Epithelial cell of esophagus (primary cell): ENCODE measurements at places on chromosomes 5 and 9.

DNA sequence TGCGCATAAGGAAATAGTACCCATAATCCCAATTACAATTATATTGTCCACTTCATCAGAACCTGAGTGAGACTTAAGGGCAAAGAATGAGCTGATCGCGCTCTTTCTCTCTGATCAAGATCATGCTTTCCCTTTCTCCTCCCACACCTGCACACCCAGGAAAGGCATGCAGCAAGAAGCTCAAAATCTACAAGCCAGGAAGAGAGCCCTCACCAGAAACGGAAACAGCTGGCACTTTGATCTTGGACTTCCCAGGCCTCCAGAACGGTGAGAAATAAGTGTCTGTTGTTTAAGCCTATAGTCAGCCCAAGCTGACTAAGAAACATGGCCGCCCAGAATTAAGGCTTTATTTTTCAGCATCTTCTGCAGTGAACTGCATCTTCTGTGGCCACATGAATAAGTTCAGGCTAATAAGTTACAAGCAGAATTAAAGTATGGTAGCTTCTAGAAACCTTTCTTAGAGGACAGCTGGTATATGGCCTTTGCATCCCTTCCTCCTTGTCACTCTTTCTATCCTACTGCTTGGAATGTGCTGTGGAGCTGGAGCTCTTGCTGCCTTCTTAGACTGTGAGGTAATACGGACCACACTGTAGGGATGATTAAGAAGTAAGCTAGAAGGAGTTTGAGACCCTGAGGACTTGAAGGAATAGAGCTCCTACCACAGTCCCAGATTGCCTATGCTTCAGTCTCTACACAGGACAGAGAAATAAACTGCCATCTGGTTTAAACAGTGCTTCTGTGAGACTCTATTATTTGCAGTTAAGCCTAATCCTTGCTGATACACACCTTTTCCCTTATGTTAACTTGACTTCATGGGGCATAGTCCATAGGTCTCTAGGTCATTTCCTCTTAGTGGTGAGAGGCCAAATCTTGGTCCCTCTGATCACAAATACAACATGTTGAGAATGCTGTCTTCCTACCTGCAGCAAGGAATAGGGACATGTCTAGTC lies 17.2 kb downstream of the OR2S2 start:
- DNase-seq, result no peak

- DNase-seq, result peak; percentile 38
Observed at GRCh38 chr9:80957801-80958200, 731.5 kb downstream of the TLE1 start.

- no peak for DNase-seq
Observed at GRCh38 chr9:109283012-109283411, 37.8 kb downstream of the EPB41L4B start.

DNA sequence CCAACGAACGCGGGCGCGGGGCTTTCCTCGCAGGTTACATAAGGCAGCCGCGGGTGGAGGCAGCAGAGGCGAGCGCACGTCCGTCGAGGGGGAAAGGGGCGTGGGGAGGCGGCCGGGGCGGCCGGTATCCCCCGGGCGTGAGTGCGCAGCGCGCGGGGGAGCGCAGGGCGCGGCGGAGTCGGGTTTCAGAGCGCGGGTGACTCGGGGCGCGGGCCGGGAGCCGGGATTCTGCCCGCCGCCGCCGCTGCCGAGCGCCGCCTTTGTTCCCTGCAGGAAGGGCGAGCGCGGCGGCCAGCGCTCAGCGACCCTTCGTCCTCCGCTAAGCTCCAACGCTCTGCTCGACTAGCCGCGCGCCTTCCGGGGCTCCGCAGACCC lies at the start of gene COL15A1:
TSS of gene COL15A1 (plus strand) at position 226 of the 375 bp plus-strand sequence. CDS start 155 bp downstream, outside the sequence.
- DNase-seq, result no peak

DNA sequence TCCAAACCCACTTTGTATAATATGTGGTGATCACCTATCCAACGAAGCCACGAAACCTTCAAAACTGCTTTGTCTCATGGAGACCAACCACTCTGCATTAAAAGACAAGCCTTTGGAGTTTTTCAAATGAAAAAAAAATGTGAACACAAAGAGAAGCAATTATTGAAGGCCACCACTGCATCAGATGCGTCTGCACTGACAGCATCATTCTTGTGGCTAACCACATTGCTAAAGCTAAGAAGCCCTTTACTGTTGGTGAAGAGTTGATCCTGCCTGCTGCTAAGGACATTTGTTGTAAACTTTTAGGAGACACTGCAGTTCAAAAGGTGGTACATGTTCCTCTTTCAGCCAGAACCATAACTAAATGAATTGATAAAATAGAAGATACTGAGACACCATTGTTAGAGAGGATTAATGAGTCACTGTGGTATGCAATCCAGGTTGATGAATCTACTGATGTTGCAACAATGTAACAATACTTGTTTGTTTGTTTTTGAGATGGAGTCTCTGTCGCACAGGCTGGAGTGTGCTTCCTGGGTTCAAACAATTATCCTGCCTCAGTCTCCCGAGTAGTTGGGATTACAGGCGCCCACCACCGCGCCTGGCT lies 45.4 kb downstream of the TAF11L14 start:
- peak; percentile 80 for DNase-seq

DNA sequence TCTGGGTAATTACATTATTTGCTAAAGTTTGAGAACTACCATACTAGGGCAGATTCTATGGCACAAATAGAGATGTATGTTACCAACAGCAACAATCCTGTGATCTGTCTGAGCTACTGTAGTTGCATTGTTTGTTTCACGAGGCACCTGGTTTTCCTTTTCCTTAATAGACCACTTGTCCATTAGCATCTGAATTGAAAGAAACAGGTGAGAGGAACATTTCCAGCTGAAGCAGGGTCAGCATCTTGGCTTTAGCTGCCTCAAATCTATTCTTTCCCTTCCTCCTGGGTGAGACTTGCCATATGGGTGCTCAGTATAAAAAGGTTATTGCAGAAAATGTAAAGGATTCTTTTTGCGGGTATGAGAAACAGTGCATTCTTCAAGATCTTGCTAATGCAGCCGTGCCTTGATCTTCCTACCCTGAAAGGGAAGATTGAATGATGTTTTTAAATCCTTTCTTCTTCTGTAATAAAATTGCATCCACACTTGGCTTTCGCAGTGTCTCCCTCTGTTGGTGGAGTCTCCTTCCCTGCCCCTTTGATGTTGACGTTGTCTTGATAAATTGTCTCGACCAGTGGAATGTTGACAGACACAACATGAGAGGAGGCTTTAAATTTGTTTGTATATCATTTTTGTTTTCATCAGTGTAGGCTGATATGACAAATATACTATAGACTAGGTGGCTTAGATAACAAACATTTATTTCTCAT lies 118.0 kb upstream of the BRINP1 start:
- DNase-seq, result no peak

DNA sequence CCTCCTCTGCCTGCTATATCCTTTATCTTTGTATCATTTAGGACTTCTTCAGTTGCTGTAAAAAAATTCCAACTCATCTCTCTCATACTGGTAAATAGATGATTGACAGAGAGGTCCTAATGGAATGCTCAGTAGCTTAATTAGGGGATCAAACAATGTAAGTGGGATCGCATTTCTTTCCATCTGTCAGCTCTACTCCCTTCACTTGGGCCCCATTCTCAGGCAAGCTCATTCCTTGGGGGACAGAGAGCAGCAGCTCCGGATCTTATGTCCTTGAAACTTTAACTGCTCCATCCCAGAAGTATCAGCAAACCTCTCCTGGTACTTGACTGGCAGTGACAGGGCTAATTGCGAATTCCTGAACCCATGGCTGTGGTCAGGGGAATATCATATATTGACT lies 146.7 kb downstream of the YTHDC2 start:
- no peak for DNase-seq

DNA sequence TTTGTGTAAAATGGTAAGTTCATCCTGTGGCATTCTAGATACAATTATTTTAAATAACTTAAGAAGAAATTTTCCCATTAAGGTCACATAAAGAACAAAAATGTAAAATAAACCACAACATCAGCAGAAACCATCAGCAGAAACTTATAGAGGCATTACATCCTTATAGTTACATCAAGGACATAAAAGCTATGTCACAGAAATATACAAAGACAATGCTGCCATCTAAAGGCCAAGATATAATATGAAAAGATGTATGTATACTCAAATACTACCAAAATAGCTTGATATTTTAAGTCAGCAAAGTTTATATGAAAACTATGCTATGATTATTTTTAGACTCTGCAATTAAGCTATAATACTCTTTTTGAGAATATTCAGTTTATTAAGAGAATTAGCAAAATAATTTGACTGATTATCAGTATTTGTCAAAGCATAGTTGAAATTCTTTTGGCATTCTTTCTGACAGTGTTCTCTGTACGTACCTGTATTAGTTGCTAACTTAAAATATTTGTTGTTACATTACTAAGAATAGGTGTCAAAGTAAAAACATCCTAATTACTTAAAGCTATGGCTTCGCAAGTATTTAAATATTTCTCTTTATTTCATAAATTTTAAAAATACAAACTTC lies 36.2 kb downstream of the FBXL17 start:
- peak; percentile 63 for DNase-seq

DNA sequence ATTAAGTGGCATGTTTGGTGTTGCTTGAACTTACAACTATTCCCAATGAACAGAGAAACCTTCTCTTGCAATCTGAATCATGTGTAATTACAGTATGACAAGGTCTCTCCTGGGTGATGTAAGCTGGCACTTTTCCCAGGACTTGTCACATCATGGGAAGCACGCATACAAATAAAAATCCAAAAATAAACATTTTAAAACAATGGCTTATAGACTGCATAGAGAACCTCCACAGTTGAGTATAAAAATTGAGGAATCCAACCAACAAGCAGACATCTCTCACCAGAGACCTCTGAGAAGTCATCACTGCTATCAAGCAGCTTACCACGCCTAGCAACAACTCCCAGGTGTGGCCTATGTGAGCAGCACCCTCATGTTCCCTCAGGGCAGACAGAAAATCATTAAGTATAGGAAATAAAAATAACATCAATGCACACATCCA lies 3.9 kb downstream of the MLLT3 start:
- peak; percentile 94 for DNase-seq

- DNase-seq, result no peak
Observed at GRCh38 chr9:34655394-34655793, 3.4 kb downstream of the IL11RA start.

DNA sequence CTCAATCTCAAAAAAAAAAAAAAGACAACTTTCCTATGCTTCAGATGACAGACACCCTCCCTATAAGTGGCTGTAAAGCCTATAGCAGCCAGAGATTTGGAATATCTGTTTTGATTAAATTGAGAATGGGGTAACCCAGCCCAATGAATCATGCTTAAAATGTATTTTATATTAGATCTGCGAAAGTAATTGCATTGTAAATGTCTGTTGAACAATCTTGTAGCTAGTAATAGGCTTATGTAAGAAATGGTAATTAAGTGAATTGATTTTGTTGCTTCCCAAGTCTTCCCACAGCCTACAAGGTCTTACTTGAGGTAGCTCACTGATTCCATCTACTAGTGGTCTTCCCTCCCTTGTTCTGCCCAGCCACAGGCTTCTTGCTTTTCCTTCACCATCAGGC lies 590.7 kb downstream of the ACTL7B start:
- no peak for DNase-seq

- peak; percentile 23 for DNase-seq
Observed at GRCh38 chr5:100872408-100873190, 30.5 kb downstream of the ST8SIA4 start.

DNA sequence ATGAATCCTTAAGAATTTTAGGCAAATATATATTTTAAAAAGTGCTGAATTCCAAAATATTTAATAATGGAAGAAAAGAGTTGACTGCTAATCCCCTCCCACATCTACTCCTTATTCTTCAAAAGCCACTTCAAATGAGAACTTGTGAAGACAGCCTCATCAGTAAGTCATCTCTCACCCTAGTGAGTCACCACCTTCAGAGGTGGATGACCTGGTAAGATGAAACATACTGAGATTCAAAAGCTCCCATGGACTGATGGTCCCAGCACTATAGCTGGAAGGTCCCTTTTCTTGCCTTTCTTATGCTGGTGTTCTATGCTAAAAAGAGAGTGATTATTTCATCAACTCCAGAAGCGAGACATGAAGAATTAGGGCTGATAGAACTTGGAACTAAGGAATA lies 37.8 kb upstream of the SPDL1 start:
- DNase-seq, result peak; percentile 74

- DNase-seq, result no peak
Observed at GRCh38 chr5:38866362-38867031, 20.7 kb downstream of the OSMR start.

- DNase-seq, result peak; percentile 15
Observed at GRCh38 chr5:40754381-40755092, 1.2 kb downstream of the TTC33 start.

GRCh38 chr5:37871023-37871815 lies 31.4 kb upstream of the GDNF start:
- peak; percentile 72 for DNase-seq

DNA sequence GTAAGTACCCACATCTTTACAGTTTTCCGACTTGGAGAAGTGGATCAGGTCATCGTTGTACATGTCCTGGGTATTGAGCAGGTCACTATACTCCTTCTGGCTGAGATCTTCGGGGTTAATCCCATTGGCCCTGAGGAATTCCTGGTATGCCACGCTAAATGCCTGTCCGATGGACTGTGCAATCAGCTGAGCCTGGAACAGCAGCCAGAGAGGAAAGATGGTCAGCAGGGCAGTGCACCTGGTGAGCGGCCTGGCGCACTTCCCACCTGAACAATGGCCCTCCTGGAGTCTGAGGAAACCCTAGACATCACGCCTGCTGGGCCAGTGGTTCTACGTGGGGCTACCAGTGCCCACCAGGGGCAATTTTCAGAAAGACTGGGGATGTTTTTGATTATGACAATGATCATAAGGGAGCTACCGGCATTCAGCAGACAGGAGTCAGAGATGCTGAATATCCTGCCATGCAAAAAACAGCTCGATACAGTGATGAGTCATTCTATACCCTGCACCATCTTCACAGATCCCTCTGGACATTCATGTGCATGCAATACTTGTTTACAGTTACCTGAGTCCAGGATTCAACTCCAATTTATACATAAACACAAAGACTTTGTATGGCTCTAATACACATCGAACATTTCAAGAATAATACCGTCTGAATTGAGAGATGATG lies 127.2 kb downstream of the ENTREP1 start:
- DNase-seq, result peak; percentile 16

GRCh38 chr5:103923616-103924168 lies 361.1 kb upstream of the NUDT12 start:
- DNase-seq, result no peak

- no peak for DNase-seq
Observed at GRCh38 chr5:139733010-139733688, 62.5 kb upstream of the PSD2 start.

- no peak for DNase-seq
Observed at GRCh38 chr5:23756779-23757178, 249.4 kb downstream of the PRDM9 start.

GRCh38 chr9:5518937-5519319 lies 8.6 kb downstream of the PDCD1LG2 start:
- DNase-seq, result no peak

GRCh38 chr9:109733690-109734089 lies 46.3 kb upstream of the PALM2AKAP2 start:
- DNase-seq, result peak; percentile 84

DNA sequence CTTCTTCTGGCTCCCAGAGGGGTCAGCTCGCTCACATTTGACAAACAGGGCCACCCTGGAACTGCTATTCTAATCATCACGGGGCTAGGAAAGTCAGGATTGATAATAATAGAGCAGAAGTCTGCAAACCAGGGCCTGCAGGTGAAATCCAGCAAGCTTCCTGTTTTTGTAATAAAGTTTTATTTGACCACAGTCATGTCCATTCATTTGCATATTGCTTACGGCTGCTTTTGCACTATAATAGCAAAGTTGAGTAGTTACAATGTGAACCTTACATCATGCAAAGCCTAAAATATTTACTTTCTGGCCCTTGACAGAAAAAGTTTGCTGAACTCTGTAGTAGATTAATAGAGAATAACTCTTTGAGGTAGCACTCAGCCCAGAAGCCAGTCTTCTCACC lies 63.2 kb upstream of the CTXN3 start:
- DNase-seq, result no peak

- no peak for DNase-seq
Observed at GRCh38 chr9:83966209-83966582, 13.8 kb downstream of the HNRNPK start.
